ENCODE measurements at places on chromosomes 5 and 9.

DNA sequence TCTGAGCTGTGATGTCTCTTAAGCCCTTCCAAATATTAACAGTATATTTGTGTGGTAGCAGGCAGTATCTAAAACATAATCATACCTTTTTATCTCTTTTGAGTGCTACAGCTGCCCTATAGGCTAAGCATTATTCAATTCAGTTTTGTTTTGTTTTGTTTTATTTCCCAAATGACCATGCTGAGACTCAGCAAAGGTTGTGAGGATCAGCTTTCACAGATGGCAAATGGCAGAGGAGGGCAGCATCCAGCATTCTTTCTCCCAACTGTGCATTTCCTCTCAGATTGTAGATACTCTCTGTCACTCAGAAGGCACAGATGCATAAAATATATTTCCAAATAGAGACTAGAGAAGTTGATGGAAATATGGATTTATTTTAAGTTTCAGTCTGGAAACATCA, 90.7 kb downstream of the DAPK1 start:
- no peak for DNase-seq

DNA sequence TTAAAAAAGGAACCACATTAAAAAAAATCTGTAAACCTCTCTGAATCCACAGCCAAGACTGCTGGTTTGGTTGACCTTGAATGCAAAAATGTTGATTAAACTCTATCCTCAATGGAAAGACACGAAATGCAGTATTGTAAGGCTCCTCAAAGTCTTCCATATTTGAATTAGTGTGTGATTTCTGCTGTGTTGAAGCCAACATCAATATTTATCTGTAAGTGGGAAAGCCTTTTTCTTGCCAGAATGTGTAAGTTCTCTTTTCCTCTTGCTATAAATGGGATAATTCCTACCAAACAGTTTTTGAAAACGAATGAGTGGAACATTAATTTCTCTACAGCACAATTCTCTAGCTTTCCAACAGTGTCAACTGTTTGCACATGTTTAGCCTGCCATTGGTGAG, 422.1 kb upstream of the TNC start:
- DNase-seq, result no peak

GRCh38 chr5:43256261-43256966, 56.8 kb downstream of the HMGCS1 start:
- DNase-seq, result no peak

DNA sequence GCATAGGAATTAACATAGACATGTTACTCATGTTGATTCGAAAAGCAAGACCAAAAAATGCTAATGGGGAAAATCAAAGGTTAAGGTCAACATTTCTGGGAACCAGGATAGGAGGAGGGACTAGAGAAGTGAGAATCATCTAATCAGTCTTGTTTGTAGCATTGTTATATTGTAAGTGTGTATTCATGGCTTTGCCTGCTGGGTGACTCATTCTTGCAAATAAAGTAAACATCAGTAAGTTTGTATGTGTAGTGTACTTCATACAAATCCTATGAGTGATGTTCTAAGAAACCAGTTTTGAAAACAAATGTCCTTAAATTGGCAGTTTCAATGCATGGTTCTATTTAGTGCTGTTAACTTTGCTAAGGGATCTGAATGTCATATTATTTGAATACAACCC, 79.0 kb upstream of the TMEM252 start:
- DNase-seq, result no peak

DNA sequence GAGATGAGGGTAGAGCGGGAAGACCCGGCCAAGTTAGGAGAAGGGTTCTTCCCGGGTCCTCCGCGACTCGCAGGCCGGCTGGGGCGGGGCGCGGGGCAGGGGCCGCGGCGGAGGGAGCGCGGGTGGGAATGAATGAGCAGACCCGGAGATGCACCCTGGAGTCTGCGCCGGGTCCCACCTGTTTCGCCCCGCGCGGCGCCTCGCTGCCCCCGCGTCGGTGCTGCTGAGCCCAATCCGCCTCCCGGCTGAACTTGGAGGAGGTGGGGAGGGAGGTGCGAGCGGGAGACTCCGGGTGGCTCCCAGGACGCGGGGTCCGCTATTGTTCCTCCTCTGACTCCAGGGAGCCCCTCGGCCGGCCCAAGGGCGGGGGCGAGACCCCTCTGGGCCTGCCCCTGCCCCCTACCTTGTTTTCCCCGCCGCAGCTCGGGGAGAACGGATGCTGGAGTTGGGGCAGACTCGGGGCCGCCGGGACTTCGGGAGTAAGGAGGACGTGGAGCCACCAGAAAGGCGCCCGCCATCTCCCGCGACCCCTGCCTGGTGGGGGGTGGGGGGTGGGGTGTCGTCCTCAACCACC, 659 bp downstream of the RAI14 start:
- no peak for DNase-seq

DNA sequence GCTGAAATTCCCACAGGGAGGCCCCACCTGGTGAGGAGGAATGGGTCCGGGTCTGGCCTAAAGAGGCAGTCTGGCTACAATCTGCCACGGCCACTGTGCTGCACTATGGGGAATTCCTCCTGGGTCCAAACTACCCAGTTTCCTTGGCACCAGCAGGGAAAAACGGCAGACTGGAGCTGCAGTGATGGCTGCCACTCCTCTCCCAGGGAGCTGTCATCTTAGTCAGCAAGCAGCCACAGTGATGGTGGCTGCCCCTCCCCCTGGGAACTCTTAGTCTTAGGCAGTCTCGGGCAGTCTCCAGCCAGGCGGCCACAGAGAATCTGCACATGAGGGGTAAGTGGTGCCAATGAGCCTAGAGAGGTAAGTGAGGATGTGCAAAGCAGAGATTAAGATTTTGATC, 205.8 kb downstream of the TMEM38B start:
- DNase-seq, result no peak

DNA sequence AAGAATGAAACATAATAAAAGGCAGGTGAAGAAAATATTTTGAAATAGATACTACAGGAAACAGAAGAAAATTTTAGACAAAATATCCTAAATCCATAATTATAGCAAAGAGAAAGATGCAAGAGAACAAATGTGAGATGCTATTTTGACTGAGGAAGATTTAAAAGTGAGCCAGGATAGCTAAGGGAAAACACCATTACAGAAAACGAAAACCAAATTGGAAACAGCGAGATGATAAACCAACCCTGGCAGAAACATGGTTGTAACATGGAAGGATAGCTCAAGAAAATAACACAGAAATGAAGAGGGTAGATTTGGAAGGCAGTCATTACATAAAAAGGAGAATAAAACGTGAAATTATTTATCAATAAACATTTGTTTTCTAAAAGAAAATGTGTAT, 267.2 kb upstream of the NREP start:
- DNase-seq, result no peak

DNA sequence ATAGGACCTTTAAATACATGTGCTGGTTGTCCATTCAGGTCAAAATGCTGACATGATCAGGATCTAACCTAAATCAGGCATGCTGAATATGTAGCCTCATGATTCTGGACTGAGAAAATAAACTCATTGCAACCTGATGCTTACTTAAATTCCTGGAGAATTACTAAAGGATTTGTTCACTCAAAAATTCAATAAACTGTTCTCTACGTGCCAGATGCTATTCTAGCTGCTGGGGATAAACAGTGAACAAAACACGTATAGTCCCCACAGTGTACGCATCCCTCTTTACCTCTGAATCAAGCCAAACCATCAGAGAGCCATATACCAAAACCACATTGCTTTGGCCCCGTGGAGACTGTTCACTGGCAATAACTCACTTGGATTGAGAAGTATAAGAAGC, 6.1 kb downstream of the SCAI start:
- DNase-seq, result no peak

DNA sequence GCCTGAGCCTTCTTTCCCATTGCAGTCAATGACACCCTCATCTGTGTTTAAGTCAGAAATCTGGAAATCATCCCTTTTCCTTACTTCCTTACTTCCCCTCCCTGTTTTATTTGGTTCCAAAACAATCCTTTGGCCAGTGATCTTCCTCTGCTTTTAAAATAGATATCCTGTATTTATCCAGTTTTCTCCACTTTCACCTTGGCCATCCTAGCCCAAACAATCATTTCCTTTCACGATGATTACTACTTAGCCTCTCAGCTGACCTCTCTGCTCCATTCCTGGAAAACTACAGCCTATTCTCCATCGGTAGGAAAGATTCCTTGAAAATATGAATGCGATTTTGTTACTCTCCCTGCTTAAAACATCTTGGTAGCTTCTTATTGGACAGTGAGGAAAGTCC, 565.4 kb downstream of the TLR4 start:
- DNase-seq, result no peak

DNA sequence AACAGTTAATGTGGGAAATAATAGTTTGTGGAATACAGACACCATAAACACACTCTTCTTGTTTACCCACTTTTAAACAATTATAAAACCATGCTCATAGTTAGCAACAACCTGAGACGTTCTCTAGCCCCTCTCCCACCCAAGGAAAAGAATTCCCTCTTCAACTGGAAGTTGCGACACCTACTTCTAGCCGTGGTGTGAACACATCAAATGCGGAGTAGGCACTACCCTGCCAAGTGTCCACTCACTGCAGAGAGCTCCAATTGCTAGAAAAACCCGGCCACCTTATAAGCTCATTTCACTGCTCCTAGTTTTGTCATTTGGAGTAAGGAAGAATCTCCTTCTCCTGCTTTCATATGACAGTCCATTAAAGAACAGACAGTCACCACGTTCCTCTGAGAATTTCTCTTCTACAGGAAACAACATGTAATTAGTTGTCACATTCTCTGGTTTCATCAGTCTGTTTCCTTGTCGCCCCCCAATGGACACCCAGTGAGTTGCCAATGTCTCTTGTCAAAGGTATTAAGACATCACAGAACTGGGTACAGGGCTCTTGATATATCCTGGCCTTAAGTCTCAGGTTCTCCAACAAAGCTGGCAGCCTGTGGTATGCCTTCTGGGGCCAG, 47.3 kb downstream of the PRLR start:
- peak; percentile 60 for DNase-seq

GRCh38 chr9:26750162-26750561, 142.4 kb downstream of the CAAP1 start:
- no peak for DNase-seq

- DNase-seq, result no peak
Measured at GRCh38 chr9:133679466-133680061, 43.4 kb downstream of the DBH start.

DNA sequence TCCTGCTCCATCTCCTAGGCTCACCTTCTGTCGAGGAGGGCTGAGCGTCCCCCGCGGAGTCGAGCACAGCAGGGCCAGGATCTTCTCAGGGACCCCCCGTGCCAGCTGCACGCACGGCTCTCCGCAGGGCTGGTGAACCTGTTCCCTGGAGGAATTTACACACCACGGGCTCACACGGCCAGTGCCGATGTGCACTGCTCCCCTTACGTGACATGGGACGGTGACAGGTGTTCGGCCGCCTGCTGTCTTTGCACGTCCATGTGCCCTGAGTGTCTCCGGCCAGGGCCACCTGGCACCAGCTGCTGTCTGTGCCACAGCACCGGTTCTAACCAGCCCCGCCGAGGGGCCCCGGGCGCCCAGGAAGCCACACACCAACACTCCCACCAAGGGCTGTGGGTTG, 8.7 kb upstream of the AGPAT2 start:
- no peak for DNase-seq

All from tibial nerve (tissue), 4 donors.